Stimulated activated CD4-positive, alpha-beta T cell treated with anti-CD3 and anti-CD28 coated beads, TNF-alpha, amount 100 ng/mL, for 48 hours (primary cell): ENCODE measurements at places on chromosomes 1 and 21.

GRCh38 chr21:21196087-21196486 is 197.9 kb downstream of the NCAM2 start:
- DNase-seq: no peak

DNA sequence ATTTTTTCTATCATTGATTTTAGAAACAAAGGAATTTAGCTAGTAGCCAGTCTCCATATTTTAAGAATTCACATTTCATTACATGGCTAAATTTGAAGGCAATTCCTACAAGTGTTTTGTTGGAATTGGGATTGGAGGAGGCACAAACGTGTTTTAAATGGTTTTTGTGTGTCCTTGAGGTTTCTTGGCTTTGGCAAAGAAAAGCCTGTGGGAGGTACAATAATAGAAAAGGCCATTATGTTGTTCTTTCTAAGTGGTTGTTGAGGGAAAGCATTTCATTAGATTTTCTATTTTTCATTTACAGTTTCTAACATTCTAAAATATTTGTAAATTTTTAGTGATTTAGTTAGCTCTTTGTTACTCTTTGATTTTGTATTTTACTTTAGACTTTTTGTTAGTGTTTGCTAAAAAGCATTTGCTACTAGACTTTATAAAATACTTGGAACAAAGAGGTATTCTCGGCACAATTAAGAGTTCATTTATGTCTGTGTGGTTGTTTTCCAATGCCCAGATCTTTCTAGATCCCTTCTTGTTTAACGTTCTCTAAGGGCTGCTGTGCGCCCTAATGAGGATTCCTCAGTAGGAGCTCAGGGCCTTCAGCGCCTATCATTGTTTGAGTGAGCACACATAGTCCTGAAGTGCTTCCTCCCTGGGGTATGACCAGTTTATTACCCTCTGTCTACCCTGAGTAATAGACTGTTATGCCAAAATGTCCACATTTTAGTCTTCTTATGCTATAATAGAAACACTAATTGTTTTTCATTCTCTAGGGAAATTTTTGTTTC is 70.0 kb upstream of the KIAA1614 start:
- DNase-seq: no peak

DNA sequence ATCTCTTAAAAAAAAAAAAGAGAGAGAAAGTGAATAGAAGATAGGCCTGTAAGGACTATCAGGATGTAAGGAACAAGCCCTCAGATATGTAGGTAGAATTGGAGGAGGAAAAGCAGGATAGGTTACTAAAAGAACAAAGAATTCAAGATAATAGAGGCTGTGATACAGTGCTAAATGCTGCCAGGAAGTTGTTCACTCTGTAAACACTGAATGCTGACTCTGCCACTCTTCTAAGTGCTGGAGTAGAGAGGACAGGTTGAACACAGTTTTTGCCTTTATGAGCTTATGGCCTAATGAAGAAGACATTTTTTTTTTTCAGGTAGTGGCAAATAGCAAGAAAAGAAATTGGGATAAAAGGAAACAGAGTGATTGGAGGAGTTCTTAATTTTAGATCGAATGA is 90.6 kb upstream of the ZNF678 start:
- no peak for DNase-seq

DNA sequence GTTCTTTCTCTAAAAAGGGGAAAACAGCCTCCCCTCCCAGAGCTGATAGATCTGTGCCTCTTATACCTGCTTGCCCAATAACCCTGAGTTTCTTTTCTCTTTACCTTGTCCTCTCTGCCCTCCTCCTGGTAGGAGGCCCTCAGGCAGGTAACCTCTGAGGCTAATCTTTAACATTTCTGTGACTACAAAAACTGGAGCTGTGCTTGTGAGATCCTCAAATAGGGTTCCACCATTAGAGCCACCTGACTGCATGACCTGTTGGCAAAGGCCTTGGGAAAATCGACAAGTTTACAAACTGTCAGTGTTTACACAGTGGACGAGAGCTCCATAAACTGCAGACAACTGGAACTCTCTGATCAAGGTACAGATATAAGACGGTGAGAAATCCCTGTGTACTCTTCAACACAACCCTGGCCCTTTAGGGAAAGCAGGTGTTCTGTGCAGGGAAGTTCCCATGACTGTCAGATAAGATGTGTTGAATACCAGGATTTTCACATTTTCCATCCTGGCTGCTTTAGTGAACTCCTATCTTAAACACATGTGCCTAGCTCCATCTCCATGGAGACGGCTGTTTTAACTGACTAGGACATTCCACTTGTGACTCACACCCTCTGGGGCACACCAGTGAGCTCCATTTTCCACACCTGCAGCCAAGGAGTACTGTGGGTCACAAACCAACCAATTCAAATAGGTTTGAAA is 38.3 kb downstream of the ECE1 start:
- DNase-seq: no peak

- no peak for DNase-seq
Measured at GRCh38 chr21:37459575-37459974, 93.0 kb downstream of the DYRK1A start.

DNA sequence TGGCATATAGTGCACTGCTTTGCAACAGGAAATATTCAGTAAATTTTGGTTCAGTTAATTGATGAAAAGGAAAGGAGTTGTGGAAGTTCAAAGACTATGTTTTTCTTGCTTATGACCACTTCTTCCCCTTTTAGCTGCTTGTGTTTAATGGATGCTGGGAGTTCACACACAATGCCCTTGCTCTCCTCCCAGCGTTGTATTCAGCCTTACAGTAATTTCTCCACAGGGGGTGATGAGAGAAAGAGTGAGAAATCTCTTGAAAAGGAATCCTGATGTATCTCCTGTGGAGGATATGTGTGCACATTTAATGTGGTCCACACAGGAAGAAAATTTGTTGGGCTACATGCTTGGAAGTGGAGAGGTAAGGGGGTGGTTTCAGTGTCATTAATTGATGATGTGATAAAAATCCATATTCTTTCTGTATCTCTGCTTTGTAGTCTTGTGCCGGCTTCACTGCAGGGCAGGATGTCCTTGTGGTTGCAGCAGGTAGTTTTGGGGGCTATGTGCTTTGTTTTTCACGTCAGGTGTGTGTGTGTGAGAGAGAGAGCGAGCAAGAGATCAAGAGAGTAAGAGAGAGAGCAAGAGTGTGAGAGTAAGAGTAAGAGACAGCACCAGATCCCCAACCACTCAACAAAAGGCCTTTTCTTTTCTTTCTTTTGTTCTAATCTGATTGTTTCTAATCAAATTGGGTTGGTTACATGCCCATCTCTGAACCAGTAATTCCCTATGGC is 204.4 kb downstream of the RWDD3 start:
- DNase-seq: no peak

DNA sequence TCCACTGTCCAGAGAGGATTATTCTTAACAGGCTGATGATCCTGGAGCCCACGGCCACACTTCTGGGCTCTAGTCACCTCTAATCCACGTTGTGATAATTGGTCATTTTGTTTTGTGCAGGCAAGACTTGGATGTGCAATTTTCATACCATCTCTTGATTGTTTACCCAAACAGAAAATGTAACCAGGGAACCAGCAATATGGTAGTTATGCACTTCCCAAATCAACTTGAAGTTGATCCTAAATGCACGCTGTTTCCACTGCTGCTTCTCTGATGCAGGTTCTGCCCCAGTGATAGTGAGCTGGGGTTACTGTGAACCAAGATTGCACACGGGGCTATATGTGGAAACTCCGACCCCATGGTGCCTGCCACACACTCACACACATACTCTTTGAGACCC is 14.7 kb upstream of the KCNJ15 start:
- no peak for DNase-seq

DNA sequence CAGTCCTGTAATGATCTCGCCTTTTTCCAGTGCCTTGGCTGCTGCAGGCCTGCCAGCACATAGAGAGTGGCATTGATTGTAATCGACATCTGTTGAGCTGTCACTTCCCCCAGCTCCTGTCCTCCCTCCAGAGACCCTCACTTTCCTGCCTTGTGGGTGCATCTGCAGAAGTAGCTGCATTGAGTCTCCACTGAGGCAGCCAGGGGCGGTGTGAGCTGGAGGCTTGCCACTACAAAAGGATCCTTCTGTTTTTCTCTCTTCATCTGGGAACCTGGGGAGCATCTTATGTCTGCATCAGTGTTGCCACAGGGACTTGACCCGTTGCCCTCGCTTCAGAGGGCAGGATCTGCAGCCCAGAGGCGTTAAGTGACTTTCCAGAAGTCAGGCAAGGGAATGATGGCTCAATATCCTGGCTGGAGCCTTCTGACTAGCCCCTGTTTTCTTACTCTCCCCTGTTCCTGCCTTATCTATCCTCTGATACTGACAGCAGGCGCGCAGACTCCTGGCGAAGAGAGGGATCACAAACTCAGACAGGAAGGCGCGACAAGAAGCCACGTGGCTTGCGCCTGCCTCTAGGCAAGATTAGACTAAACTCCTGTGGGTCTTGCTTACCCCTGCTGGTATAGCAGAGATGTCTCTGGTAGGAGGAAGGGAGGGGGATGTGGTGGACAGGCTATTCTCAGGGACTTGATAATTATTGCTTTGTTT is 13.3 kb upstream of the FMOD start:
- DNase-seq: no peak

DNA sequence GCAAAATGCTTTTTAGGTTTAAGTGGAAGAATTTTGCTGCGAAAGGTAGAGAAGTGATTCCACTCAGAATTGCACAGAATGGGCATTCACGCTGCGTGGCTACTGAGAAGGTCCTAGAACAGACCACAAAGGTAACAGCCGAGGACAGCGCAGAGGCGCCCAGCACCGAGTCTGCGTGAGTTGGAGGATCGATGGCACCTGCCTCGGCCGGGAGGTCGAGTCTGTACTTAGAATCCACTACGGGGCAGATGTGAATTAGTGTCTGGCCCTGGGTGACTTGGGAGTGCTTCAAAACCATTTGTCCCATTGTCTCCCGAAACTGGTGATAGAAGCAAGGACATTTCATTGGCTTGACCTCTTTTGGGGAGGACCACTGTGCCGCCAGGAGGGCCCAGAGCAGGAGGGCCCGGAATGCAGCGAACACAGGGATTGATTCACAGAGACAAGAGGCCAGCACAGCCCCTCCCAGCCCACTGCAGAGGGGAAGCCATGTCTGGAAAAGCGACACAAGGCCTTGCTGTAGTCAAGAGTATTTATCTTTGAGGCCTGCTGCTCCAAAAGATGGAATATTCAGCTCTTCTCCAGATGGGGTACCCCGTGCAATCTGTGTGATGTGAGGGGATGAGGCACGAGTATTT is 35.0 kb upstream of the TTC34 start:
- DNase-seq: no peak
